ENCODE measurements at places on chromosomes 1 and 21.

- peak; percentile 37 for DNase-seq
Measured at GRCh38 chr21:29238053-29238966, 60.4 kb upstream of the BACH1 start.

DNA sequence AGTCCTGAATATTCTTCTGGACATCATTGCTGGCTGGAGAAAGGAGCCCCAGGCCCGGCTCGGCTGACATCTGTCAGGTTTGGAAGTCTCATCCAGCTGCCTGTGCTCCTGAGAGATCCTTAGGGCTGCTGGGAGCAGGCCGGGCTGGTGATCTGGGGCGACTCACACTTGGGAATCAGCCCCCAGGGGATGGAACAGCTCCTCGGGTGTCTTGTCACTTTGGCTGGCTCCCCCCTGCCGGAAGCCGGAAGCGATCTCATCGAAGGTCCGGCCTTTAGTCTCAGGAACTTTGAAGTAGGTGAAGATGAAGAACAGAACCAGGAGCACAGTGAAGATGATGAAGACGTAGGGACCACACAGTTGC lies 31.8 kb downstream of the SLC2A1 start:
- DNase-seq: no peak

DNA sequence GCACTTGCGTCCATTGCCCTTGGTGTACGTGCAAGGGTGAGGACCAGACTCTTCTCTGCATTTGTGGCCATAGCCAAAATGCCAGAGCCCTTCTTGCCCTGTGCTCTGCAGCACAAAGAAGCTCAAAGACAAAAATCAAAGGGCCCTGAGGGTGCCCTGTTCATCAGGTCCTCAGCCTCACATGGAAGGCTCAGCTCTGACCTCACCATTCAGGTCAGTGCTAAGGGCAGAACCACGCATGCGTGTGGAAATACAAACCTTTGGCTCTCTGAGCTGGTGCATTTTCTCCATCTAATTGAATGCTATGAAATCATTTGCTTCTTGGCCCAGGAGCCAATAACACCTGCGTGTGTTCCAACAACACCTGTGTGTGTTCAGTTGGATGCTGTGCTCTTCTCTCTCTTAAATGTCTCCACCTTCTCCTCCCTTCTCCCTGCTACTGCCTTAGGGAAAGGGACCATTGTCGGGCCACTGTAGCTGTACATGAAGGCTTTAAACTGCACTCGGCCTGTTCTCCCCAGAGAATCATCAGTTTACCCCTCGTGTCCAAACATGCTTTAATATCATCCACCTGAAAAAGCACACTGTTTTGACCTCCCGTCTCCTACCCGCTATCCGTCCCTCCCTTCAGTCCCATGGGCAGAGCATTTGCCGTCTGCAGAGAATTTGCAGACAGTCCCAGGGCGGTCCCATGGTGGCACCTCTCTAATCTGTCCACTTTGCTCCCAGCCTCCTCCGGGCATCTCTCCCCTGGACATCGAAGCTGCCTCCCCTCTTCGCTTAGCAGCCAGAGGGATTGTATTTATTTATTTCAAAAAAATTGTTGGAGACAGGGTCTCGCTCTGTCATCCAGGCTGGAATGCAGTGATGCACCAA lies 60.6 kb downstream of the EVA1C start:
- no peak for DNase-seq

DNA sequence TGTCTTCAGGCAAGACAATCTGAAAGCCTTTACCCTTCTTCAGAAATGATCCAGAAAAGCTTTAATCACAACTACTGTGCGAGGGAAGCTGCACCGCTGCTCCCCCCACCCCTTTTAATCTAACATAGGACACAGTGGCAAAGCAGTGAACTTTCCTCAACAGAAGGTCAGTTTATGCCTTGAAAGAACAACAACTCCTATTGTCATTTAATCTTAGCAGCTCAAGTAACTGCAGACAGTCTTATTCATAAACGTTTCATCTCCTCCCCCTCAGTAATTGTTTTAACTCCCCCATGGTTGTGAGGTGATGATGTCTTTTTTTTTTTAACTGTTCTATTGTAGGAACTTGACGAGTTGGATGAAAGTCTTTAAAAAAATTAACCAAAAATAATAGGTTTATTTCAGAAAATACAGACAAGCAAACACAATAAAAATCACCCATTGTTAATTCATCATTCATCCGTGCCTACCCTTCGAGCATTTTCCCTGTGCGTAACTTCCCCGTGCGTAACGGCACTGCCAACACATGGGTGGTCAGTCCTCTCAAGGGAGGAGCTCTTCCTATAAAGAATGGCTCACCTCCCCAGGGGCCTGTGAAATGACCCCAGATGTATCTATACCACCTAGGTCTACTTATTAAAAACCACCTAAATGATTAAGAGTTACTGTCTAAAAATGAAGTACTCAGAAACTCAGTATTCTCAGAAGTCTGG lies 3.3 kb upstream of the ADAR start:
- DNase-seq: no peak

- DNase-seq: no peak
Measured at GRCh38 chr1:237712586-237713157, 178.1 kb downstream of the ZP4 start.

DNA sequence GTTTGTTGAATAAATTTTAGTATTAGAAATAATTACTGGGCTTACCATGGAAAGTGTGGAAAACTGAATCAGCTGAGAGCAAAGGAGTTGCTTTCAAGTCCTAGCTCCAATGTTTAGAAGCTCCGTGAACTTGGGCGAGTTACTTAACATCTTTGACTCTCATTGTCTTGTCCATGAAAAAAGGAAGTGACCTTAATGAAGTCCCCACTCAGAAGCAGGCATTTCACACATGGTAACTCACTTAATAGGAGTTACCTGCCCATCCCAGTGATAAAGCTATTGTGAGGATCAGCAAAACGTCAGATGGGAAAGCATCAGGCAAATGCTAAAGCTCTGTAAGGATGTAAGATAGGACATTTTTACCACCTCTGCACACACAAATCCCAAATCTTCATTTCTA lies 34.0 kb upstream of the GADD45A start:
- DNase-seq: no peak

- DNase-seq: no peak
Measured at GRCh38 chr1:223189525-223189902, 46.5 kb upstream of the TLR5 start.

GRCh38 chr1:49397086-49397485 lies 620.4 kb upstream of the BEND5 start:
- no peak for DNase-seq

DNA sequence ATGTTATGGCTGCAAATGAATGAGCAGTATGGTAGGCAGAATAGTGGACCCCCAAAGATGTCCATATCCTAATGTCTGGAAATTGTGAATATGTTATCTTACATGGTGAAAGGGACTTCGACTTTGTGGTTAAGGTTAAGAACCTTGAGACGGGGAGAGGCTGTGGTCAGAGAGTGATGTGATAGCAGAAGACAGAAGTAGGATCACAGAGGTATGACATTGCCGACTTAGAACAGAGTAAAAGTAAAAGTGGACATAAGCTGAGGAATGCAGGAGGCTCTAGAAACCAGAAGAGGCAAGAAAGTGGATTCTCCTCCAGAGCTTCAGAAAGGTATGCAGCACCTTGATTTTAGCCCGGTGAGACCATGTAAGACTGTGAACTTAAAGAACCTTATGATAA lies 74.6 kb downstream of the CTH start:
- no peak for DNase-seq

DNA sequence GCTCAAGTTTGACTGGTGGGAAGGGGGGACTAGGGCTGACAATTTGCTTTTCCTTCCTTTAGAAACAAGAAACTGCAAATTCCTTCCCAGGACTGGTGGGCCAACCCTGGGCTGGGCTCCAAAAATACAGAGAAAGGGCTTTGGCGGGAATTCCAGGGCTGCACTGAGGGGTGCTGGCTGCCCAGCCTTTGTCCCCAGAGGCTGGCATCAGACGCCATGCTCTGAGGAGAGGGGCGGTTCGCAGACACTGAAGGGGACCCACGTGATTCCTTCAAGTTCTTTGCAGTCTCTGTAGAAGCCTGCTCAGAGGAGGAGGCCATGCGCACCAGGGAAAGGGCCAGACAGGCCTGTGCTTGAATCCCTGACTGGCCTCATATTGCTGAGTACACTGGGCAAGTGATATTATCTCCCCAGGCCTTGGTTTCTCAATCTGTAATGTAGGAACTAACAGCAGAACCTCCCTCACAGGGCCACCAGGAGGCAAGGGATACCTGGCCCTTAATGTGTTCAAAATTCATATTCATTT lies 119.5 kb downstream of the EPHB2 start:
- DNase-seq: no peak

Measured in suppressor macrophage (primary cell).